ENCODE measurements at places on chromosomes 1 and 21.

DNA sequence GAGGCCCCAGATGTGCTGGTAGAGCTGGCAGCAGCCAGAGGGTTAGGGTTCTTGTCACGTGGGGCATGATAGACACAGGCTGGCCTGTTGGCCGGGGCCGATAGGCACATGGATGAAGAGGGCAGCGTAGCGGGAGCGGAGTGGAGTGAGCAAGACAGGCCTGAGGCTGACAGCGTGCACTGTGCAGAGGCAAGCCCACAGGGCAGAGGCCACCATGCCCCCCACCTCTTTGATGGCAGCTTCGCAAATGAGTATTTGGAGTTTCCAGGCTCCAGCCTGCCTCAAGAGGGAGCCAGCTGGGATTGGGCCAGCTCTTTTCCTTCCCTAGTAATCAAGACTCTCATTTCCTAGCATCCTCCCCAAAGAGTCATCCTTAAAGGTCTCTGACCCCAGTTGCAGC, 43.5 kb downstream of the TMCC2 start:
- DNase-seq = peak; percentile 47

DNA sequence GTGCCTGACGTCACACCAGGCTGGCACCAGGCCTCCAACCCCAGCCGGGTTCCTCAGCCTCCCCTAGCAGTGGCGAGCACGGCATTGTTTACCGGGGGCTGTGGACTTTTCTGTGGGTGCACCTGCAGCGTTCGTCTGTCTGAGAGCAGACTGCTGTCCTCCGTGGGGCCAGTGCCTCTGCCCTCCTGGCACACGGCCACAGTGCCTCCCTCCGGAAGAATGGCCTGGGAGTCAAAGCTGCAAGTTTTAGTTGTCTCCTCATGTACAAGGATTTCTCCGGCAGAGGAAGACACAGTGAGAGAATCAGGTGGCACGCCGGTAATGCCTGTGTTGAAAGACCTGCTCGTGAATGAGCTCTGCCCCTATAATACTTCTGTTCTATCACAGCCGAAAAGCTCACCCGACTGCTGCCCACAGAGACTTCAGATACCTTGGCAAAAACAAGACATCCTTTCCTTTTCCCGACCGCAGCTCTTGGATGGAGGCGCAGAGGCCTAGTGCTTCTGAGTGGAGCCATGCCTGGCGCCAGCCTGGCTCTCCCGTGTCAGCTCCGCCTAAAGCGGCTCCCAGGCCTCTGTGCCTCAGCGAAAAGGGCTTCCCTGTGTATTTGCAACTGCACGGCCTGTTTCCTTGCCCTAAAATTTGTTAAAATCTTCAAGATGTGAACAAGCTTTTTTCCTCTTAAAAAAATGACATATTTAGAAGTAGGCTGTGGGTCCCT, 71.4 kb downstream of the AGPAT3 start:
- no peak for DNase-seq

DNA sequence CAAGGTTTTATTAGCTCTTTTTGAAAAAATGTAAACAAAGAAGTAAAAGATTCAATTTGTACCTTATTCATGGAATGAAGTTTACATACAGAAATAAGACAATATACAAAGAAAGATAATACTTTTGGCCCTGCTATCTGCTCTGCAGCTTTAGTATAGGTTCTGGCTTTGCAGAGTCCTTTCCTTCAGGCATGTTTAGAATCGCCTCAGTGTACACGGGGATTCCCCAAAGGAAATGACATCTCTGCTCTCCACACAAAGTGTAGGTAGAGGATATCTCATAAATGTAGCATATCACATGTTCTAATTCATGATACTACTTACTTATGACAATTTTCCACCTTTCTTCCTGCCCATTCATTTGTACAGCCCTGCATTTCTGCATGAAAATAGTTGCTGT, 222.6 kb upstream of the DPYD start:
- no peak for DNase-seq

DNA sequence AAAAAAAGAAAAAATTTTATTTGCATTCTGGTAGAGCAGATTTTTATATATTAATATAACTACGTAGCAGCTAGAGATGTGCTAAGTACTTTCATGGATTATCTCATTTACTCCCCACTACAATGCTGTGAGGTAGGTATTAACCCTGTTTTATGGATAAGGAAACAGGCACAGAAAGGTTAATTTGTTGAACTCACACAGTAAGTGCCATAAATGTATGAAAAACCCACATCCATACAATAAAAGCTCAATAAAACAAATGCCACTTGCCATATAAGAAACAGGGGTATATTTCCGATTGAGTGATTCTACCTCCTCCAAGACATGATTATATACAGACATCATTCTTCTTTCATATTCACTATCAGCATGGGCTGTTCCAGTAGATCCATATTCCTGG, 83.1 kb downstream of the INTS7 start:
- DNase-seq = no peak

GRCh38 chr1:57404884-57405283, 19.0 kb downstream of the DAB1 start:
- no peak for DNase-seq

DNA sequence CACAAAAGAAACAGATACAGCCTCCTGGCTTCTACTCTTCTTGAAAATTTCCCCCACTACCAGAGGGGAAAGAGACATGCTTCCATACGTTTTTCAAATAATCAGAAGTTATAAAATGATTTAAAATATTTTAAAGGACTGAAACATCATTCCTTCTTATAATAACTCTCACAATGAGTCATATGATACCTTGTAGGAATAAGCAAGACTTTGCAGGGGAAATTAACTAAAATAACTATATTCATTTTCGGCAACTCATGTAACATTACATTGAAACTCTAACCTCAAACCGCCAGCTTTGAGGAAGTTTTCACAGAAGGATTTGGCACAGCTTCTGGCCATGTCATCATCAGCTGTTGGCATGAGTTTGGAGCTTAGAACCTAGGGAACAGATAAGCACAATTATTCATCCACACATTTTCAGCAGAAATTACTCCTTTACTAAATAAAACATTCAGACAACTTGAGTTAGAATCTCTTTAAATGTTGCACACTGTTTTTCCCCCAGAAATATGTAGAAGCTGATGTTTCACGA, 85.9 kb downstream of the USP24 start:
- DNase-seq = no peak

DNA sequence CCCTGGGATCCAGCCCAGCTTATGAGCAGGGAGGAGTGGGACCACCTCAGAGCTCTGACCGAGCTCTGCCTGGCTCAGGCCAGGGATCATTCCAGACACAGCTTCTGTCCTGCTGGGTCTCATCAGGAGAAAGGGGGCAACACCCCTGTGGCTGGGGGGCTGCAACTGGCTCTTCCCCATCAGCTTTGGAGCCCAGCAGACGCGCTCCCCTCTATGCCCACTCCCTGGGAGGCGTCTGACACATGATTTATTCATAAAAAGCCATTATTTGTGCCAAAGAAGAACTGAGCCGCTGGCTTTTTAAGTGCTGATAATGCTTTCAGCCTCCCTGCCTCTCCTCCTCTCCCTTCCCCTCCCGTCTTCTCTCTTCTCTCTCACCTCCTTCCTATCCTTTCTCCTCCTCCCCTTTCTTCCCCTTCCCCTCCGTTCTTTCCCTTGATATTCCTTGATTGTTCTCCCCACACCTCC, 25.0 kb downstream of the FOXO6 start:
- no peak for DNase-seq

GRCh38 chr21:41929248-41929647, 24.6 kb downstream of the C2CD2 start:
- DNase-seq = no peak

DNA sequence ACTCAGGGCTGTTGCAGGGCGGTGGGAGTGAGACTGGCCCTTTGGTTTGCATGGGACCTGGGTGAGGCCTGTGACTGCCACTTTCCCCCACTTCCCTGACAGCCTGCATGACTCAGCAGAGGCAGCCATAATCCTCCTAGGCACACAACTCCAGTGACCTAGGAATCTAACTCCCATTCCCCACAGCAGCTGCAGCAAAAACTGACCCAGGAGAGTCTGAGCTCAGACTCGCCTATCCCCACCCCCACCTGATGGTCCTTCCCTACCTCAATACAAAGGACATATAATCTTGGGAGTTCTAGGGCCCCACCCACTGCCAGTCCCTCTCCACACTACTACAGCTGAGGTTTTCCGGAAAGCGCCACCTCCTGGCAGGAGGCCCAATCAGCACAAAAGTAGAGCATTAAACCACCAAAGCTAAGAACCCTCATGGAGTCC, 26.7 kb downstream of the NDC1 start:
- peak; percentile 85 for DNase-seq

GRCh38 chr1:18901952-18902522, 318 bp downstream of the ALDH4A1 start:
- no peak for DNase-seq

- DNase-seq = no peak
These were observed 12.9 kb downstream of the CSRP1 start for GRCh38 chr1:201493757-201494617.

- peak; percentile 9 for DNase-seq
These were observed 78.4 kb upstream of the RGS21 start for GRCh38 chr1:192238421-192238820.

- peak; percentile 31 for DNase-seq
These were observed 1.7 kb downstream of the WNT9A start for GRCh38 chr1:227945891-227946623.

DNA sequence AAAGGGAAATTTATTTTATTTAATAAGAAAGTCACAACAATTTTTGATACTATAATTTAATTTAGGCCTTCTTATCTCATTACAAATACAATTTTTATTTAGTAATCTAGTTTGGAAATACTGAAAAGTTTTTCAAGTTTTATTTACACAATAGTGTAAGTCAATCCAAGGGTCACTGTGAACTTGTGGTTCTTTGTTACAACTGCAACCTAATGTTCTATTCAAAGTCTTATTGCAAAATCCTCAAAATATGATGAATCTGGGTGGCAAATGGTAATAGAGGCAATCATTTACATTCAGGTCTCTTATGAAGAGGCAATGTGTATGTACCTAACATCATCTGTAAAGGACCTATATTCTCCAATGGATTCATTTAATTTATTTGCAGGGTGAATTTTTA, 421.2 kb downstream of the DPYD start:
- no peak for DNase-seq

DNA sequence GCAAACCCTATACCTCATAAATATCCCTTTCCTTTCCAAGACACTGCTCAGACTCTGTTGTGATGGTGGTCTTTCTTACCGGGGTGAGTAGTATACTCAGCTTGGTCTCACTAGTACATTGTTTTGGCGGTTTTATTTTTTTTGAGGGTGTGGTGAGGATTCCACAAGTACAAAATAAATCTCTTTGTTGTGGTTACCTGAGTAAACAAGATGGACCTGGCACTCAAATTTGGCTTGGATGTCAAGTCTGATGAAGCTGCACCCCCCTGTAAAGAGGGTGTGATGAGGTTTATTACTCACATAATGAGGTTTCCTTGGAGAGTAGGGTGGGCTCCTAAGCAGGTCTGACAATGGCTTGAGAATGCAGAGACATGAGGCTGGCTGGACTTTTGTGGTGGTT, 68.2 kb upstream of the KCNJ6 start:
- DNase-seq = no peak

- DNase-seq = no peak
These were observed 91.0 kb downstream of the OLFML2B start for GRCh38 chr1:161932668-161933067.

GRCh38 chr1:24699628-24700027, 45.6 kb upstream of the CLIC4 start:
- DNase-seq = no peak

GRCh38 chr1:18511149-18511873, 30.6 kb downstream of the KLHDC7A start:
- no peak for DNase-seq

- DNase-seq = no peak
These were observed 50.9 kb downstream of the KCTD3 start for GRCh38 chr1:215617979-215618378.

GRCh38 chr1:14296795-14297194, 301.7 kb upstream of the KAZN start:
- DNase-seq = peak; percentile 32

- no peak for DNase-seq
These were observed 758.1 kb upstream of the TPTE start for GRCh38 chr21:9763306-9763705.

- no peak for DNase-seq
These were observed 33.2 kb downstream of the STUM start for GRCh38 chr1:226581650-226582330.

DNA sequence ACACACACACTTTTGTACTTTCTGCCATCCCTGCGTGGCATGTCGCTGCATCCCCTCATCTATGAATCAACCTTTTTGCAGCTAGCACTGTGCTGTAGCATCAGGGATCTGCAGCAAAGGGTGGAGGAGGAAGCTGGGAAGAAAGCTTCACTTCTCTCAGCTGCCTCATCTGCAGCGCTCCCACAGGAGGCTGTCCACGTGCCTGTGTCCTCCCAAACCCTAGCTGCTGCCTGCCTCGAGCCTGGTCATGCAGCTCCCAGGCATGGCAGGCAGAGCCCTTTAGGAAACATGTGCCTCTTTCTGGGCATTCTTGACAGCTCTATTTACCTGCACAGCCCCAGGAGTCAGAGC, 262.1 kb upstream of the SGIP1 start:
- no peak for DNase-seq

DNA sequence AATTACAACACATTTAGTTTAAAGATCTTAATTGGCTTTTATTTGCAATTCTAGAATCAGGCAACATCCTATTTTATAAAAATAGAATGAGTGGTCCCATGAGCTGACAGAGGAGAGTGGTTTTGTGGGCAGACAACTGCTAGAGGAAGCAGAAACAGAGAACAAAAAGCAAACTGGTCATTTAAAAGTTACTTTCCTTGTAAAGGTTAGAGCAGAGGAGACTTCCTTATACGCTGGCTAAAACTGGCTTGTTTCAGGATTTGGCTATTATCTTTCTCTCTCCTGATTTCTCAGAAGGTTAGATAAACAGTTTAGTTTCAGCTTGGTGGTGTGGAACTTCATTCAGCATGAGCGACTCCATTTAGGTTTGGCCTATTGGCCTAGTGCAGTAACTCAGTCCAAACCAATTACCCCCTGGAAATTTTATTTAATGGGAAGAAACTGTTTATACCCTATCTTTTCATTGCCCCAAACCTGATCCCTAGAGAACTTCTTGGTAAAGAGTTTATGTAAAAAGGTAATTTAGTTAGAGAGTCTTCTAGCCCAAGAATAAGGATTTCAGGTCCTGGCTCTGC, 32.2 kb upstream of the IL20 start:
- DNase-seq = no peak

- DNase-seq = peak; percentile 50
These were observed 354.1 kb upstream of the B3GALT2 start for GRCh38 chr1:193540511-193540910.

DNA sequence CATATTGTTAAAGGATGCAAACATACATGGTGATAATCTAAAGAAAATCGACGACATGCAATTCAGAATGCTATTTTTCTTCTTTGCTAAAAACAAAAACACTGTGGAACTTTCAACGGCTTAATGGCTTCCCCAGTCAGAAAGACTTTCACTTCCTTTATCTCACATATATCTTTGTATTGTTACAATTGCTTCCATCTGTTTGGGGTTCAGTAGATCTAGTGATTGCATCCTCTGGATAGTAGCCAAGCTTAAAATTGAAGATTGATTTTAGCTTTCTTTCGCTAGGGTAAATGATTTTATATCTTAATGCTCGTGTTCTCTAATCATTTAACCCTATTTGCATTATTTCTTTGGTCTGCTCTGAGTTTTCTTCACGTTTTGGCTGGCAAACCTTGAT, 31.8 kb upstream of the ADAMTS1 start:
- no peak for DNase-seq

- DNase-seq = no peak
These were observed 58.7 kb downstream of the KIAA0040 start for GRCh38 chr1:175133673-175134435.

- no peak for DNase-seq
These were observed 167.8 kb downstream of the DHRS3 start for GRCh38 chr1:12450090-12450755.
